EH (cell line): ENCODE measurements at places on chromosomes 13 and 19.

DNA sequence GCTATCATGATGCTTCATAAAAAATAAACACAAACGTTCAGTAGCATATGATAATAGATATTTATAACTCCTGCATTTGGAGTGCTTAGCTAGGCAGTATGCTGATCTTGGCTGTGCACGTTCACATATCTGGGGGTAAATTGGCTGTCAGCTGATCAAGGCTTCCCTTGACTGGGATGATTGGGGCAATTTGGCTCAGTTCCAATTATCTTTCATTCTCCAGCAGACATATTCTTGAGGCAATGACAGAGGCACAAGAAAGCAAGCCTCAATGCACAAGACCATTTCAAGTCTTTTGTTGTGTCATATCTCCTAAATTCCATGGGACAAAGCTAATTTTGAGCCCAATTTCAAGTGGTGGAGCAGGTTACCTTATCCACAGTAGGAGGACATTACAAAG, 142.0 kb downstream of the DLEU7 start:
- no peak for DNase-seq

- peak; percentile 59 for DNase-seq
These were observed 698 bp downstream of the KANK2 start for GRCh38 chr19:11196406-11197287.

- DNase-seq = no peak
These were observed 78.7 kb downstream of the SHISA2 start for GRCh38 chr13:25973085-25973484.

- no peak for DNase-seq
These were observed 23.8 kb upstream of the KLF12 start for GRCh38 chr13:74158028-74158427.

DNA sequence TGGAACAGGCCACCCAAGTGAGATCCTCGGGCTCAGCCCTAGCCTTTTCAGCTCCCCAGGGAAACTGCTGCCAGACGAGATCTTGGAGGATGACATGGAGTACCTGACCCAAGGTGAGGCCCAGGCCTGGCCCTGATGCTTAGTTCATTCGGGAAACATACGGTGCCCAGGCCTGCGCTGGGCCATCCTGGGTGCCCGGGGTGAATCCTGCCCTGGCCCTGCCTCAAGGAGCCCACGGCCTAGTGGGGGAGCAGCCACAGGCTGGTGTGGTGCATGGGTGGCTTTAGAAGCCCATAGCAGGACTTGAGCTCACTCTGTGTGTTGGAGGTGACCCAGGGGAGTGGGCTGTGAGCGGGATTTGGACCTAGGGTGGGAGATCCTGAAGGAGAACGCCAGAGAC, 10.1 kb downstream of the SIX5 start:
- no peak for DNase-seq

DNA sequence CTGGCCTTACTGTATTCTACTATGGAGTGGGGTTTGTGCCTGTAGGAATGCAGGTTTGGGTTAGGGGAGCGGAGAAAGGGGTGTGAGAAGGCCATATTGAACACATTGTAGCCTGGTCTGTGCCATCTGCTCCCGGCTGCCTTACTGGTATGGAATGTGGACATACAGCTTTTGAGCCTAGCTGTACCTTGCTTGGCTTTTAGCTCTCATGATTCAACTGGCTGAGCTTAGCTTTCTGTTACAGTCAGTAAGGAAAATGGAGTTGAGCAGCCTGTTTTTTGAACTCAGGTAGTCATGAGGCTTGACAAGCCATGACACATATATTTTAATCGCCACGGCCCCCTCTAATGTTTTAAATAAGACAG, 41.6 kb downstream of the ARHGAP35 start:
- peak; percentile 52 for DNase-seq

DNA sequence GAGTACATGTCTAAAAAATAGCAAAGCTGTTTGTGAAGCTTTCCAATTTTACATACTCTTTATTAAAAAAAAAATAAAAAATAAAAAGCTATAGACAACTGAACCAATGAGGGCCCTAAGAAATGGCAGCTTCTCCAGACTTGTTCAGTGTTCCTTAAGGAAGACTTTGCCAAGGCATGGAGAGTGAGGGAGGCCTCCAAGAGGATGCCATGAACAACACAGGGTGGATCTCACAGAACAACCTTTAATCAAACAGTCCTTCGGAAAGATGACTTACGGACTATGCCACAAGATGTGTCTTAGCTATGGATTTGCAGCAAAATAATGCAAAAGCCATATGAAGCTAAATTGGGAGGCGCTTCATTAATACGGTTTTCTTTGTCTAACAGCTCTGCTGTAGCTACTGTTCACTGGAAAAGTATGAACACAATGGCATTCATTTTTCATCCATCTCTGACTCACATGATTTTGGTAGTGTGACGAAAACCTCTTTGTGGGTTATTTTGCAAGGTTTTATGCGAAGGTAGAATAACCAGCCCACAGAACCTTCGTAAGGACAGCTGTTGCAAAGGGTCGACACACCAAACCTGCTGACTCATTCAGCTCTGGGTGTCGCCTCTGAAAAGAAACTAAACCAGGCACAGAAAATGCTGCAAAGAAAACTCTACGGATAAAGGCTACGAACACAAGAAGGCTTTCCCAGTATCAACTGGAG, 27.7 kb downstream of the EFNB2 start:
- DNase-seq = peak; percentile 81

- DNase-seq = no peak
These were observed 16.1 kb downstream of the NKPD1 start for GRCh38 chr19:45144431-45145269.

DNA sequence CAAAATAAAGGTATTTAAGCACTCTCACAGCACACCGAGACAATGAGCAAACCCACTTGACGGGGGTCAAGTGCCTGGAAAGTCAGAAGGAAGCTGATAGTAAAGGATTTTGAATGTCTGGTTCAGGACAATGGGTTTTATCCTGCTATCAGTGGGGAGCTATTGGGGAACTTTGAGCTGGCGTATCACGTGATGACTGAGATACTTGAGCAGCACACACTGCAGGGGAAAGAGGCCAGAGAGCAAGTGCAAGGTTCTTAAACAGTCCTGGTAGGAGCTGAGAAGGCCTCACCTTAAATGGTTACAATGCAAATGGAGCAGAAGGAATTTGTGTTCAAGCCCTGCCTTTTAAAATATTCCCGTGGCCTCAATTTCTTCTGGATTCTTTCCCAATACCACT, 225.3 kb downstream of the LACC1 start:
- no peak for DNase-seq

DNA sequence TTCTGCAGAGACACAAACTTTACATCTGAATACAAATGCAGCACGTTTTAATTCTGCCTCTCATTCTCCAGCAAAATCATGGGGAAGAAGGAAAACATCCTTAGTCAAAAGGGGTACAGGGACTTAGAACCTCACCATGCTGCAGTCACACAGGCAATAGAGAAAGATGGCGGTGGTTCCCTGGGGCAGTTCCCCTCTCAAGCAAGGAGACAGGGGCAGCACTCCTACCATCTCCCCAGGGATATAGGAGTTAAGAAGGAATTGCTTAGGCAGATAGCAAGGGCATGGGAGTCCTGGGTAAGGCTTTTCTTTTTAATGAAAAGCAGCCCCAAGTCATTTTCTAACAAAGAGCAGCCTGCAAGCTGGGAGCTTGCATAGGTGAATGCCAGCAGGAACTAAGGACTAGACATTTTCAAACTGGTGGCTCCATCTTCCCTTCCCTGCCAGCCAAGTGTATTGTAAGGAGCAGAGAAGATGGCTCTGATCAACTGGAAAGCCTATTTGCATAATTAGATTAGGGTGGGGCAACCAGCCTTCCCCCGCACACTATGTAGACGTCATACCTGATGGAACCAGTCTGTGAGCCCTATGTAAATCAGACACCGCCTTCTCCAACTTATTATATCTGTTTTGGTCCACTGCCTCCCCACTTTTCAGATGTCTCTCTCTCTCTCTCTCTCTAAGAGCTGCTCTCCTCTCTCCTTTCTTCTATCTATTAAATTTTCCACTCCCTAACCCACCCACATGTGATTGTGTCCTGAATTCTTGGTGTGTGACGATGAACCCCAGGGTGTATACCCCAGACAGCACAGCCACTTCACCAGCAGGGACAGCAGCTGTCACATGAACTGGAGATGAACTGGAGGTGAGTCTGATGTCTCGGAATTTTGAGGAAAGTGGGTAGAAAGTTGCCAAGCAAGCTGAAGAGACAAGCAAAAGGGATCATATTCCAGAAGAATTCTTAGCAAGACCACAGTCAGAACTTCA, 514.5 kb downstream of the IRS2 start:
- DNase-seq = peak; percentile 52

DNA sequence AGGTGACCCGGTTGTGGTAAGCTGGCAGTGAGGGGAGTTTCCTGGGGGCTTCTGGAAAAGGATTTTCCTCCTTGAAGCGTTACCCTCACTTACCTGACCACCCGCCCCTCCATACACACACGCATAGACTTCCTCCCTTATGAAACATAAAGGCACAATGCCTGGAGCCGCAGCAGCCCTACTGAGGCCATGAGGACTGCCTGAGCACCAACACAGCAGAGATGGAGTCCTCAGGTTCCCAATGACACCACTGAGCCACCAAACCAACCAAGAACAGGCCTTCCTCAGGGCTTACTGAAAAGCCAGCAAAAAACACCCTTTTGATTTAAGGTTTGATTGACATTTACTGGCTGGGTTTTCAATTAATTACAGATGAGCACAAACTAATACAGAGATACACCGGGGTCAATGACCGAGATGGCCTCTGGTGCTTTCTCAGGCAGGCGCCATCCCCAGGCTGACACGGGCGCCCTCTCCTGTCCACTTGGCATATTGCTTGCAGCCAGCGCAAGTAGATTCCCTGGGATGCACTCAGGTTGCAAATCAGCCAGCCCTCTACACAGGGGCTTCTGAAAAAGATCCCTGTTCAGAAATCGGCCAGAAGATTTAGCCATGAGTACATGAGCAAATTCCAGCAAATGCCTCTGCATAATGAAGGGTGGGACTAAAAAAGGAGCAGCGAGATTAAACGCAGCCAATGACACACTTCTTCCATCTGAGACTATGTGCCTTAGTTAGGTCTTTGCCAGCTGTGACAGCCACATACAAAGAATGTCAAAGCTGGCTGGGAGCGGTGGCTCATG, 14.8 kb downstream of the OPA3 start:
- DNase-seq = peak; percentile 58

DNA sequence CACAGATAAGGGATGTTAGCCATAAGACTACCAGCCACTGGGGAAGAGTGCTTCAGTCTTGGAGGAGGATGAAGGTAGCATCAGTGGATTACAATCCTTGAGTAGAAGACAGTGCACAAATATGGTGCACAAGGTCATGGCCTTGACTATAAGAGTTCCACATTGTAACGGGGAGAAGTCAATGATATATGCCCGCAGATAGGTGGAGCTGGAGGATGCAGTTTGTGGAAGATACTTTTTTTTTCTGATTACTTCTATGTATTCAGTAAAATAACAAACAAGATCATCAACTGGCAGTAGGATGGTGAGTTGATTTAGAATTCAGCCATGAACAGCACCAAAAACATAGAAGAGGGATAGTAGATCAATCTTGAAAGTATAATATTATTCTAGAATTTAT, 926.8 kb upstream of the MIR17HG start:
- peak; percentile 20 for DNase-seq

DNA sequence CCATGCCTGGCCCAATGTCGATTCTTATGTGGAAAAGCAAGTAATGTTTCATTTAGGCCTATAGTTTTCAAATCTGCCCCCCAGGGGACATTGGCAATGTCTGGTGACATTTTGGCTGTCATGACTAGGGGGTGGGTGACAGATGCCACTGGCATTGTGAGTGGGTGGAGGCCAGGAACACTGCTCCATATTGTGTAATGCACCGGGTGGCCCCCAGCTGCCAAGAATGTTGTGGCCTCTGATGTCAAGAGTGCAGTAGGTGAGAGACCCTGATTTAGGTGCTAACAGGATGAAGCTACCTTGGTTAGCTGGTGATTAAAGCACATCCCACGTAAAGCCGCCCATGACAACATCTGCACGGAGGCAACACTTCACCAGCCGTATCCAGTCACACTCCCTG, 10.8 kb downstream of the C19orf44 start:
- DNase-seq = no peak

DNA sequence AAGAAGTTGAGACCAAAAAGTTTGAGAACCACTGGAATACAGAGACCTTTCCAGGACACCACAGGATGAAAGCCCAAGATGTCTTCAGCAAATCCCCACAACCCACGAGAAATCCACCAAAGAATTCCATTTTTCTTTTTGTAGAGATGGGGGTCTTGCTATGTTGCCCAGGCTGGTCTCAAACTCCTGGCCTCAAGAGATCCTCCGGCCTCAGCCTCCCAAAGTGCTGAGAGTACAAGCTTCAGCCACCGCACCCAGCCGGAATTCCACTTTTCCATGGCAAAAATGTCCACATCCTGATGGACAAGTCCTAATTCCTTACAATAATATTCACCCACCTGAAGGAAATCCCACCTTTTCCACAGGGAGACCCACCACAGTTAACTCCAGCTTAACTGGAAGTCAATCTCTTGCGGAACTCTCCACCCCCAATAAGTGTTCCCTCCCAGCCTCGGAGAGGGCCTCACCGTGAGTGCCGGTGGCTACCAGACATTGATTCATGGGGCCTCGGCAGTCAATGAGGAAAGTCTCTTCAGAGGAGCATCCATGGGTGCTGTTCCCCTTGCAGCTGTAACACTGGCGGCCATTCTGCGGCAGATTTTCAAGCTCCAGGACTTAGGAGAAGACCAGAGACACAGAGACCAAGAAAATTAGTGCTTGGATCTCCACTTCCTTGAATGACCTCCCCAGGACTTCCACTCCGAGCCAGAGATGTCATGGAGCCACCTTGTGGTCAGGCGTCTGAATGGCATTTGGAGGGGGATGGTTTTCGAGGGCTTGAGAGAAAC, 12.3 kb upstream of the CADM4 start:
- DNase-seq = peak; percentile 69

DNA sequence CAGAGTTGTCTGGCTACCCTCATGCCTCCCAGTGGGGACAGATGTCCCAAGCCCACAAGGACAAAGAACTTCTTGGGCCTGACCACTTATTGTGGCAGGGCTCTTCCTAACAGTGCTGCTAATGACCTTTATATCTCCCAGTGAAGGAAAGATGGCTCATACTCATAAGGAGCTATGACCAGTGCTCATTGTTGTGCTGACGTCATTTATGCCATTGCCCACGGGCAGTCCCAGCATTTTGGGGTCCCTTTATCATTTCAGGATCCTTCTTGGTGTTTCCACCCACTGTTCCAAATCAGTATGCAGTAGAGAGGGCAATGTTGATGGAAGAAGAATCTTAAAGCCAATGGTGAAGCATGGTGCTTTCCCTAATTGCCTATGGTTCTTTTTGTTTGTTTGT, 1640.0 kb upstream of the PRR20A start:
- DNase-seq = no peak

- DNase-seq = no peak
These were observed 101.0 kb upstream of the SPRY2 start for GRCh38 chr13:80441968-80442367.
